ENCODE measurements at places on chromosomes 4 and X.

GRCh38 chr4:140085881-140086280, 68.1 kb downstream of the MAML3 start:
- no peak for DNase-seq

GRCh38 chrX:51024106-51024696, 113.7 kb downstream of the BMP15 start:
- DNase-seq, result no peak

GRCh38 chr4:77783895-77784294, 35.3 kb downstream of the CNOT6L start:
- no peak for DNase-seq

DNA sequence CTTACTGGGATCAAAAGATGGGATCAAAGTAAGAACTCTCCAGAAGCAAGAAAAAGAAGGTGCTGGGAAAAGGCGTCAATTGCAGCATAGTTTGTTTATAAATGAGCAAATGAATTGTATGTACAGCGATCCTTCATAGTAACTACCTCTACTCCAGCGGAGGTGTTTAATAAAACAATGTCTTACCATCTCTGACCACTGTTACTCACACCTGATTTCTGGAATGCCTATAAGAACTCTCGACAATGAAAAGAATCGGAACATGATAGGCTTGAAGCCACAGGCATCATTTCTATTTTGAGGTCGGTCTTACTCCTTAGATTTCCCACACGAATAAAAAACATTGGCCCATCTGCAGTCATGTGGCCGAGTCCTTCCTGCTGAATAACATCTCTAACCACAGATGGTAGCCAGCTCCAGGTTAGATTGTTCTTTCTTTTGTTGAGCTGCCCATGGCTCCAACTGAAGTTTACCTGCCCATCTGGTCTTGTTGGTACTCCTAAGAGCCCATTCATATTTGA, 67.6 kb downstream of the CLDN34 start:
- DNase-seq, result no peak

GRCh38 chr4:186934841-186935443, 211.3 kb upstream of the FAT1 start:
- DNase-seq, result no peak
